ENCODE measurements at places on chromosomes 13 and 19.

- no peak for DNase-seq
Measured at GRCh38 chr19:13557756-13558398, 51.6 kb upstream of the CACNA1A start.

DNA sequence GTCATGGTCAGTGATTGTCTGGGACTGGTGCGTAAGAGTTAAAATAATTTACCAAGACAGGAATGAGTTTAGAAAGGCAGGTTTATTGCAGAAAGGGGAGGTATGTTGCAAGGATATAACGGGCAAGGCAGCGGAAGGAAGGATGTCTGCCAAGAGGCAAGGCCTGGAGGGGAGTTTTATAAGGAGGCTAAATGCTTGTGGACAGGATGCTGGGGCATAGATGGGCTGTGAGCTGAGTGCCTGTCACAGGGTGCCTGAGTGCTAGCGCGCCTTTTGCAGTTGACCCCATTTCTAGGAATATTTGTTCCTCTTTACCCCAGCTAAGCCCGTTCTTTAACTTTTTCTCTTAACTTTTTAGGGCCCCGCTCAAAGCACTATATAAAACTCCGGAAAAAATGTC, 58.7 kb downstream of the TEX26 start:
- no peak for DNase-seq

GRCh38 chr19:7618348-7618747, 11.0 kb downstream of the XAB2 start:
- DNase-seq, result no peak

GRCh38 chr13:82501834-82502233, 1380.4 kb downstream of the SLITRK1 start:
- DNase-seq, result no peak

- DNase-seq, result no peak
Measured at GRCh38 chr13:61756031-61756430, 340.4 kb upstream of the PCDH20 start.

- no peak for DNase-seq
Measured at GRCh38 chr19:42092350-42092749, 16.4 kb downstream of the ZNF574 start.

DNA sequence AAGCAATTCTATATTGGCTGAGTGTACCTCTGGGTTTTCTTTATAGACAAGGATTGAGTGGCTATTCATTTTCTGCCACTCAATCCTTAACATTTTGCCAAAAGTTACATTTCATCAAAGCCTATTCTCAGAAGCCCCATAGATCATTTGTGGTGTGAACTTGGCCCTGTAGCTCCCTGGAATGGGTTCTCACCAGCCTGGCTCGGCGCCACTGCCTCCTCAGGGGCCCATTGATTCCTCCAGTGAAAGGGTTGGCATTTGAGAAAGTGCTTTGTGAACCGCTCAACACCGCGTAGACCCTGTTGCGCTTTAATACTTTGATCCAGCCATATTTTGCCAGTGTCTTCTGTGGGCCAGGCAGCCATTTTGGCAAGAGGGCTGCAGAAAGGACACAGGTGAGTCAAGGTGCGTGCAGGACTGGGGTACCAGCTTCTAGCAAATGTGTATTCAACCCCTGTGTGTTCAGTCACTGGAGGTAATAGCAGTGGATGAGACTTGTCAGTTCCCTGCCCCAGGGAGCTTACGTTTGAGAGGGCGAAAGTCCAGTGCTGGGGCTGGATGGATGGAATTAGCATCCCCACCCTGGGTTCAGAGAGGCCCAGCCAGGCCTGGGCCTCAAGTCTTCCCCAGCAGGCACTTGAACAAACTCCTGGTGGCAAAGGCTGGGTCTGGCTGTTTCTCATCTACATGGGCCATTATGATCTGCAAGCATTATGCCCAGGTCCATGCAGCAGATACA, 3.8 kb downstream of the RAB8A start:
- no peak for DNase-seq

- no peak for DNase-seq
Measured at GRCh38 chr19:10891405-10892086, 20.2 kb downstream of the CARM1 start.

- DNase-seq, result no peak
Measured at GRCh38 chr13:46598140-46598819, 45.3 kb downstream of the LRCH1 start.

DNA sequence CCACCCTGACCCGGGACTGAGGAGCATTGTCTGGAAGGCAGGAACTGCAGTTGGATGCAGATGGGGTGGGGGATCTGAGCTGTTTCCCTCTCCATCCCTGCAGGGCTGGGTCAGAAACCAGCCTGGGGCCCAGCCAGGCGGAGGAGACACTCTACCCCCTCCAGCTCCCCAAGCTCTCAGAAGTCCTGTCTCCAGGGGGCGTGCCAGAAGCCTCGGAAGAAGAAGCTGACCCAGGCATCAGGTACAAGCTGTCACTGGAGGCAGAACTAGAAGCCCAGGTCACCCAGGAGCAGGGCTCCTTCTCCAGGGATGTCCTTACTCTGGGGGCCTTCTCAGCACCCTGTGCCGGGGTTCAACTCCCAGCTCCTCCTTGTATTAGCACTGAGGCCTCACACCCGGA, 15.5 kb downstream of the SIX5 start:
- no peak for DNase-seq

Data from GM18507 (cell line).